Stimulated activated CD8-positive, alpha-beta memory T cell treated with anti-CD3 and anti-CD28 coated beads, Interleukin-15, amount 100 ng/mL, for 4 hours (primary cell): ENCODE measurements at places on chromosomes 7 and 10.

- DNase-seq = no peak
Measured at GRCh38 chr7:96284835-96285234, 37.1 kb downstream of the SLC25A13 start.

DNA sequence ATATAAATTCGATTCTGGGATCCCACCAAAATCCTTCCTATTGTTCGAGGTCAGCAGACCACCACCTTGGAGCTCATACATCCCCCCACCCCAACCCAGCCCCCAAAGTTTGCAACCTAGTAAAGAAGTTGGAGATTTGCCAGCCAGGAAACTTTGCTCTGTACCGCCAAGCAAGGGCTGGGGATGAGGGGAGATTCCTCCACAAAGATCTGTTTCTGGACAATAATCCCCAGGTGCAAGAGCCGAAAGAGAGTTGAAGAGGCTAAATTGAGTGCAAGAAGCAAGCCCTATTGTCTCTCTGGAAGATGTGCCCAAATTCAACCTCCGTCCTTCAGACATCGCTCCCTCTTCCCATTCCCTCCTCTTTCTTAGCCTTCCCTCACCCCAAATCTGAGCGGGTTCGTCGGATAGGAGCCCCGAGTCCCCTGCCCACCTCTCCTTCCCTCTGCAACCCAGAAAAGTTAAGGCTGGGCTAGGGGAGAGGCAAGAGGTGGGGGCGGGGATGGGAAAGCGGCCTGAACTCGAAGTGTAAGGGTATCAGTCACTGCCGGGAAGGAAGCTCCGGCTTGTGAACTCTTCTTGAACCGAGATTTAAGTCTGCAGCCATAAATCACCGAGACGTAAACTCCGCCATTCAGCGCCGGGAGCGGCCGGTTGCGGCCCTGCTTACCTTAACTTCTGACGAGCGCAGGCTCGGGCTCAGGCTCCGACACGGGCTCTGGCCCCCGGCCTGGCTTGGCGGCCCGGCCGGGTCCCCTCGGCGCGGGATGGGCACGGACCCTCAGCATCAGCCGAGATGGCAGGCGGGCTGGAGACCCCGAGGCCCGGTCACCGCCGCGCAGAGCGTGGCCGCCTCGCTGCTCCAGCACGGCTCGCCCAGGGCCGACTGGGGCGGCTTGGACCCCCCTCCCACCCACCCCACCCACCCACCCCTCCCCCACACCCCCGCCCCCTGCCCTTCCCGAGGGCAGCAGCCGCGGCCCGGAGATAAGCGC is 10.8 kb upstream of the HOXA2 start:
- DNase-seq = no peak

GRCh38 chr7:137305901-137306621 is 37.5 kb downstream of the PTN start:
- DNase-seq = no peak

- DNase-seq = no peak
Measured at GRCh38 chr7:136070736-136071505, 93.8 kb upstream of the MTPN start.

- DNase-seq = no peak
Measured at GRCh38 chr7:927031-927671, 27.3 kb downstream of the ADAP1 start.

- DNase-seq = no peak
Measured at GRCh38 chr7:80661729-80662128, 23.3 kb downstream of the CD36 start.

DNA sequence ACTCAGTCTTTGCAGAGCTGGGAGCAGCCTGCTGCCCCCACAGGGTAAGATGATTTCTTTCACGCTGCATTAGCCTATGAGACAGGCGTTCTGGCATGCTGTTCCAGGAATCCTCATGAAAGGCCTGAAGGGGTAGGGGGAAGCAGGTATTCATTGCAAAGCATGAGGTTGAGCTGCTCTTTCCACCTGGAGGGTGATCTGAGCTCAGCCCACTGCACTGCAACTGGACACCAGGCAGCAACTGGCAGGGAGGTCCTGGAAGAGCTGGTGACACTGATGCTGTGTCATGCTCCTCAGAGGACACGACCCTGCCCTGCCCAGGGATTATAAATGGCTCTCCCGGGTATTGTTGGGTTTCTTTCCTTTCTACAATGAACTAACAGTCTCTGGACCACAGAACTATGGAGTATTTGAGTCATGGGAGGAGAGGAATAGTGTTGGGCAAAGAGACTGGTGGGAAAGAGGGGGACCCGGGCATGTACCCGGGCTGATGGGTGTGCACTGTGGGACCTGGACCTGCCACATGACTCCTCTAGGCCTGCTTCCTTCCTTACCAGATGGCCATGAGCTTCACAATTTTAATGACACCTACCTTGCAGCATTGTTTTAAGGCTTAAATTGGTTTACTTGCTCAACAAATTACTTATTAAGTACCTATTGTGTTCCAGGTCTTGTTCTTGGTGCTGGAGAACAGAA is 24.3 kb downstream of the SLC25A28 start:
- DNase-seq = no peak

DNA sequence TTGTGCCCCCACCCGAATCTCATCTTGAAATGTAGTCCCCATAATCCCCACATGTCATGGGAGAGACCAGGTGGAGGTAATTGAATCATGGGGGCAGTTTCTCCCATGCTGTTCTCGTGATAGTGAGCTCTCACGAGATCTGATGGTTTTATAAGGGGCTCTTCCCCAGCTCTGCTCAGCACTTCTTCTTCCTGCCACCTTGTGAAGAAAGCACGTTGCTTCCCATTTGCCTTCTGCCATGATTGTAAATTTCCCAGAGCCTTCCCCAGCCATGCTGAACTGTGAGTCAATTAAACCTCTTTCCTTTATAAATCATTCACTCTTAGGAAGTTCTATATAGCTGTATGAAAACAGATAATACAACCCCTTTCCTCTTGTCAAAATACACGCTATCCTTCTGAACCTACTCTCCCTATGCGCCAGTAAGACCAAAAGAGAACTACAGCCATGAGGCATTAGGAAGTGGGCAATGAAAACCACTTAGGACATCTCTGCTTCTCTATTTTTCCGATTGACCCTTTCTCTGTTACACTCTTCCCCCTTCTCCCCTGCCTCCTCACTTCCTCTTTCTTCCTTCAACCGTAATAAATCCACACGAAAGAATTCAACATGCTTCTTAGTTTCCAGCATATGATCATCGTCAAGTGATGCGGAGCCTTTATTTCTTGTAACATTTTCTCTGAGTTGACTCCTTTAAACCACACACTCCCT is 101.2 kb upstream of the WDR11 start:
- DNase-seq = no peak

DNA sequence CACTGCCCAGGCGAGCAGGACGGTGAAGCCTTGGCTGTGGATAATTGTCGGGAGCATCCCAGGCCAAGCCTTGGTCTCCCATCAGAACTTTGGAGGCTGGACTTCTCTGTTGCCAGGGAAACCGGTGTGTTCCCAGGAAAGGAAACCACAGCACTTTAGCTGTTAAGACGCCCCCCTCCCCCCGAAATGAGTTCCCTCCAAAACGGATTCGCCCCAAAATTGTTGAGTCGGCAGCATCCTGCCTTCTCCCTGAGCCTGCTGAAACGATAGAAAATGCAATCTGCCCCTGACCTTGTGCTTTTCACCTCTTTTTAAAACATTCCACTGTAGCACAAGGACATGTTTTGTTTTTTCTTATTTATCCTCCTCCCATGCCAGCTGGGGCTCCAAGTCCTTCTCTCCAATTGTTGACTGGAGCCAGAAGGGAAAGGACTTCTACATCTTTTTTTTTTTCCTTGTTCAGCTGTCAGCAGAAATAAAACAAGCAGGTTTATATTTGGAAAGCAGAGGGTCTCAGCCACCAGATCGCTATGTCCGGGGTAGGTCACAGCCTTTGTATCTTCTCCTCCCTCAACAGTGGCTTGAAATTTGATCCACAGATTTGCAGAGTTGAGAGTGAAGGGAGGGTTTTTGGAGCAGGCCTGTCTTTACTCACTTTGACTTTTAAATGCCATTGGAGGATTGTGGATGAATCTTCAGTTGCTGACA is 116.5 kb downstream of the ZMIZ1 start:
- DNase-seq = no peak

GRCh38 chr7:133846203-133846945 is 280.8 kb upstream of the LRGUK start:
- no peak for DNase-seq

GRCh38 chr10:129601737-129602136 is 134.7 kb downstream of the MGMT start:
- DNase-seq = no peak

GRCh38 chr7:30470163-30470770 is 8.3 kb downstream of the NOD1 start:
- DNase-seq = no peak

- DNase-seq = no peak
Measured at GRCh38 chr10:80957161-80957560, 419.5 kb downstream of the SH2D4B start.
